ENCODE measurements at places on chromosomes 3 and 15.

- DNase-seq = no peak
These were observed 636.6 kb upstream of the NR2F2 start for GRCh38 chr15:95693917-95694316.

DNA sequence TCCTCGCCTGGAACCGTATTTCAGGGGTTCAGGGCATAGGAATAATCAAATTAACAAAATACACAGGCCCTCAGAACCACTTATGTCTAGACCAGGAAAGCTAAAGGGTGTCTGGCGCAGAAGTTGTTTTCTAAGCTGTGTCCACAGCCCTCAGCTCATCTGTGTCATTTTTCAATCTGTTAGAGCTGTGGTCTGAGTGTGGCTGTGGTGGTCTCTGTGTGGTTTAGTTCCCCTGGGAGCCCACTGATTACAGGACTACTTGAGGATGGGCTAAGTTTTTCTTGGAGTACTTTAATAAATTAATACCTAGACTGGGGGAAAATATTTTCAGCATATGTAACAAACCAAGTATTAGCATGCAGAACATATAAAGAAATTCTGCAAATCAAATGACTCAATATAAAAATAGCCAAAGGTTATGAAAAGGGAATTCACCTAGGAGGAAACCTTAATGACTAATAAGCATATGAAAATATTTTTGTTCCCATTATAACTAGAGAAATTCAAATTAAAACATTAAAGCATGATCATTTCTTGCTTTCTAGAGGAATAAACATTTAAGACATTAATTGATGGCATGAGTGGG, 186.3 kb downstream of the SATB1 start:
- no peak for DNase-seq

DNA sequence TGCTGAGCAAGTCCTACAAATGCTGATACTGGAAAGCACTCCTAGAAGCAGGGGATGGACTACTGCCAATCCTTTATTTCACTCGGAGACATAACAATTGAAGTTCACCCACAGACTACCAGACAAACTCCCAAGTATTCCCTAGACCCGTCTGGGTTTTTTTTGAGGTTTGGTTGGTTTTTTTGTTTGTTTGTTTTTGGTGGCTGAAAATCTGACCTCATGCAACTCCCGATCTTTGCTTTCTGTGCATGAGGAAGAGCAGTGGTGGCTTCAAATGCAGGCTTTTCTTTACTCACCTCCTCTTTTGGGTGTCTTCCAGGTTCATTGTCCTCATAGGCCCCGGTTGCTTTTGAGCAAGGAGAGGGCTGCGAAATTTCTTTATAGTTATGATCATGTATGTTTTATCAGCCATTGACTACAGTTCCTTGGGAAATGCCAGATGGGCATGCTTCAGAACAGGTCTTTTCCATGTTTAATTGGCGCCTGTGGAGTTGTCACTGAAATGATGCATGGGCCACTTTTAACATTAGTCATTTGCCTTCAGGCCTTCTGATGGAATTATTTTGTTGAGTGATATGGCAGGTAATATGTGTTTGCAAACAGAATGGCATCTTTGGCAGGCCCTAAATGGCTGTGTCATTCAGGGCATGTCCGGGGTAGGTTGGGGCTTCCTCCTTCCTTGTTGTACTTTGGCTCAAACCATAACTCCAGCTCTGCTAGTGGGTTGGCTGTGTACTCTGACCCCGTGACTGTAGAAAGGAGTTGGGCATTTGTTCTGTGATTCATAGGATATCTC, 81.3 kb upstream of the ZBED2 start:
- DNase-seq = no peak

GRCh38 chr3:136291302-136291701, 41.2 kb downstream of the PCCB start:
- DNase-seq = no peak

GRCh38 chr3:124131580-124131979, 139.7 kb upstream of the ROPN1 start:
- DNase-seq = no peak

GRCh38 chr3:189071446-189071845, 100.3 kb upstream of the TPRG1 start:
- no peak for DNase-seq

- no peak for DNase-seq
These were observed 234.9 kb upstream of the TPM1 start for GRCh38 chr15:62807539-62808130.

DNA sequence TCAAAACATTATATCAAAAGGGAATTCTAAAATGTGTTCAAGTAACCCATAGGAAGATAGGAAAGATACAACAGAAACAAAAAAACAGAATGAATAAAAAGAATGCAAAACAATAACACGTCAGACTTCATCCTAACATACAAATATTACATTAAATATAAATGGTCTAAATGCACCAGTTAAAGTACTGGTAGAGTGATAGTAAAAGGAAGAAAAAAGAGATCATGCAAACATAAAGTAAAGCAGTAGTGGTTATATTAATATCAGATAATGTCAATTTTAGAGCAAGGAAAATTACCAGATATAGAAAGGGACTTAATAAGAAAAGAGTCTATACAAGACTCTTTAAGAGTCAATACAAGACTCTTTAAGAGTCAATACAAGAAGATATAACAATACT, 755.7 kb downstream of the MCTP2 start:
- DNase-seq = no peak

DNA sequence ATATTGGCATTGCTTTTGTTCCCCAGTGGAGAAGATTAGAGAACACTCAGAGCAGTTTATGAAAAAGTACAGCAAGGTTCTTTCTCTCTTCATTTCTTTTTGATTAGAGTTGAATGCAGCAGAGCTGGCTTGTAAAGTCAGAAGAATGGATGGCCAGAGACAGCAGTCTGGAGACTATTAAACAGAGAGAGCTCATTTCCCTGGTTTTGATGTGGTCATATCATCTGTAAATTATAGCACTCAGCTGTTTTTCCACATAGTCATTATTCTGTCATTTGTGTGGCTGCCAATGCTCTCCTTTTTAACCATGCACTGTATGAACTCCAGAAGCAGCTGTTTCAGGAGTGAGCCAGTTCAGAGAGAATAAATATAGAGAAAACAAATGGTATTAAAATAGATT, 177.4 kb upstream of the CRBN start:
- DNase-seq = no peak

DNA sequence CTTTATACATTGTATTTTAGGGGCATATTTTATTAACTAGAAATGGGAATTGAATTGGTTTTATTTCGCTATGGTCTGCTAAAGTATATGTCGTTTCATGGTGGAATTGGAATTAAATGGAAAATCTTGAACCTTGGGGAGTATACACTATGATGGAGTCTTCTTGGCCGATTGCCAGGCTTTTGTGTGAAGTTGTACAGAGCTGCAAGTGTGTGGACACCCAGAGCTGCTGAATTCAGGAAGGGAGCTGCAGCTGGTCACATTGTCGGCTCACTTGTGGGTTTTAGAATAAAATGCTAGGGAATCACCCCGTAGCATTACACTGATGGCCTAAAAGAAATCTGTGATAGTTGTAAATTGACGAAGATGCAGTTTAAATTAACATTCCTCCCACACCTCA, 35.1 kb downstream of the USP3 start:
- DNase-seq = no peak

DNA sequence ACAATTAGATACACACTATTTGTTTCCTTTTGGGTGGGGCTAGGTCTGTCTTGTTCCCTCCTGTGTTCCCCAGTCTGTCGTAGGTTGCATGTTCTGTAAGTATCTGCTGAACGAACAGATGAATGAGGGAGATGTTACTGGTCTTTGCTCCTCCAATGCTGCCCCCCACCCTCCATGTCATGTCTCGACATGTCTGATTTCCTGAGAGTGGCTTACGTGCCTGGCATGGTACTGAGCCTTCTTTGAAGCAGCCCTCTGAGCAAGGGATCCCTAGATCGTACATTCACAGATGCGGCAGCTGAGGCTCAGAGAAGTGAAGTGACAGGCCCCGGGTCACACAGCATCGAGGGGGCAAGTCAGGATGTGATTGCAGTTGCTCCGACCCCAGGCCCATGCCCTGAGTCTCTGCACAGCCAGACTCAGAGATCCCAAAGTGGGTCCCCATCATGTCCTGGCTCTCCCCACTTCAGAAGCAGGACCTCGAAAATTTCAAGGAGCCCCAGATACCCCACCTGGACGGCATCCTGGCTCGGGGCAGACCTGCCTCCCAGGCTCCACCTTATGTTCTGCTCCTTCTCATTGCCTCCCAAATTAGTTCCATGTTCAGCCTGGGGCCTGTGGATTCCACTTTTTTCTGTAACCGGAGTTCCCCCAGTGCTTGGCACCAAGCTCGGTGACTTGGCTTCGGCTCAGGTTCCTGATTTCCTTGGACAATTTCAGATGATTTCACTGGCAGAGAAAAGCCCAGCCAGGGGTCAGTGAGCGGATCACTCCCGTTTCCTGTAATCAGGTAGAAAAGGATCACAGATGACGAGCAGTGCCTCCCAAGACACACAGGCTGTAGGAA, 24.7 kb downstream of the GOLGA6L2 start:
- peak; percentile 41 for DNase-seq
